ENCODE measurements at places on chromosomes 11 and 22.

DNA sequence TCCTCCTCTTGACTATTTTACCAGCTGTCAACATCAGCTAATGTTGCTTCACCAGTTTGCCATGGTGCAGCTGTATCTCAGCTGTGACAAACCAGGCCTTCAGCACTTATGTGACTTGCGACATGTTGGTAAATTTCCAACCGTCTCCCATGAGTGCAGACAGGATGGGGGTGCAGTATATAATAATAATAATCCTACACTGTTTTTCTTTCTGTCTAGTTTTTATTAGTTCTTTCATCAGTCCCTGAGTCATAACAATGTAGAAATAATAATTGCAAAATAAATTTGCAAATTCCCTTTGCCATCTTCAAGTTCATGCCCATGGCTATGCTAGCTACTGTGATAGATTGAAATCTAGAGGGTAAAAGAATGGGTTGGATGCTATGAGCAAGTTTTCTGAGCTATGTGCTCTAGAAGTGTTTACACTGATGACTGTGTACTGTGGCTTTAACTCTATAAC is 4.9 kb downstream of the MMP13 start:
- no peak for DNase-seq

GRCh38 chr11:63518548-63518947 is 12.7 kb downstream of the LGALS12 start:
- no peak for DNase-seq

DNA sequence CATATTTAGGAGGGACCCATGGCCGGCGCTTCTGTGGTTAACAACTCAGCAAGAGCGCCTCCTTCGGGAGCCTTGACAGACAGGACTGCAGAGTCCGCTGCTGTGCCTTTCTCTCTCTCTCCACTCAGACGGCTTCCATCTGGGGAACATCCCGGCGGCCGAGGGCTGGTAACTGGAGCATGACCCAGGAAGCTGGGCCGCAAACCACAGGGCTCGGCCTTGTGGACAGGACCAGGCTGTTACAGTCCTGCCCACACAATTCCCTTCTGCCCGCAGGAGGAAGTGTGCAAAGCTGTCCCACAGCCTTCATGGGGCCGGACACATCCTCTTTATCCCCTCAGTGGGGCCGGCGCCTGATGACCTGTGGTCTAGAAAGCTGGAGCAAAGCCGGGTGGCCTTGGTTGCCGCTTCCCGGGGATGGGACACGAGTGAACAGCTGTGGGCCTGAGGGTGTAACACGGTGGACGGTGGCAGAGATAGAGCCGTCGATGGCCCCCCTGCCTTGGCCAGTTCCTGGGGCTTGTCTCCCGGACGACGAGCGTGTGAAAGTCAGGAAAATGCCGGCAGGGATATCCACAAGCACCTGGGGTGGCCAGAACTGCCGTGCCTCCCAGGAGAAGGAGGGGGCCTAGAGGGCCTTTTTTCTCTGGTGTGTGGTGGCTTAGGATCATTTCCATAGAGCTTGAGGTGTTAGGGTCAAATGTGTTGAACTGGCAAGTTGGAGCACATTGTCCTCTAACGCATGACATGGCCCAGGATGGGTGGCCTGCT is 50.1 kb downstream of the FBLN1 start:
- no peak for DNase-seq

DNA sequence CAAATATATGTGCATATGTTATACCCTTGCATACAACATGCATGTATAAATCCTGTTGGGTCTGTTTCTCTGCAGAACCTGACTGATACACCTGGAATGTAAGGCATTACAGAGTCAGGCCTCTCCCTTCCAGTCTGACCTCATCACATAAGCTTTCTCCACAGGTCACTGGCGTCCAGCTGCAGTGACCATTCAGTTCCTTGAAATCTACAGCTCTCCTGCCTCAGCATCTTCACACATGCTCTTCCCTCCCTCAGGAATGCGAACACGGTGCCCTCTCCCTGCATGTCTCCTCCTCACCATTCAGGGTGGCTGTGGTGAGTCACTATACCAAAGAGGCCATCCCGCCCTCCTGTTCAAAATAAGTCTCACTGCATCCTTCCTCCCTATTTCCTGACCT is 657.8 kb upstream of the B3GAT1 start:
- no peak for DNase-seq

DNA sequence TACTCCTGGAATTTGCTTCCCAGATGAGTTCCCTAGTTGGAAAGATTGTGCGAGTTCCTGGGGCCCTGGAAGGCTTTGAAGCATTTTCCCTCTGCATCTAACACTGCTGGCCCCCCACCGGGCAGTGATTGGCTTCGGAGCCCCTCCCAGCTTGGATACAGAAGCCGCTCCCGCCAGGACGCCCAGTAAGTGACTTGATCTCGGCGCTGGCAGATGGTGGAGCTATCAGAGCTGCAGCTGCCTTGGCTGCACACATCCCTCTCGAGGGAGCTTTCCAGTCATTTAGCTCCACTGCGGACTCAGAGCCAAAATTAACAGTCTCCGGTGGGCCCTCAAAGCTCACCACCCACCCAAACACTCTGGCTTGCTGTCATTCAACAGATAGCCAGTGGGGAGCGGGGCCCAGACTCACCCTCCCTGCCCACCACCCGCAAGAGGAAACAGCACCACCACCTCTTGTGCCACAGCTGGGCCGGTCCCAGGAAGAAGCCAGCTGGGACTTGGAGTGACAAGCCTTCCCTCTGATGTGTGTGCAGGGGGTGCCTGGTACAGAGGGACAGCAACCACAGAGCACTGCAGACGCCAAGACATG is 162.3 kb downstream of the TRIM29 start:
- no peak for DNase-seq

- DNase-seq: no peak
These were observed 170.1 kb upstream of the CADM1 start for GRCh38 chr11:115674176-115674936.

DNA sequence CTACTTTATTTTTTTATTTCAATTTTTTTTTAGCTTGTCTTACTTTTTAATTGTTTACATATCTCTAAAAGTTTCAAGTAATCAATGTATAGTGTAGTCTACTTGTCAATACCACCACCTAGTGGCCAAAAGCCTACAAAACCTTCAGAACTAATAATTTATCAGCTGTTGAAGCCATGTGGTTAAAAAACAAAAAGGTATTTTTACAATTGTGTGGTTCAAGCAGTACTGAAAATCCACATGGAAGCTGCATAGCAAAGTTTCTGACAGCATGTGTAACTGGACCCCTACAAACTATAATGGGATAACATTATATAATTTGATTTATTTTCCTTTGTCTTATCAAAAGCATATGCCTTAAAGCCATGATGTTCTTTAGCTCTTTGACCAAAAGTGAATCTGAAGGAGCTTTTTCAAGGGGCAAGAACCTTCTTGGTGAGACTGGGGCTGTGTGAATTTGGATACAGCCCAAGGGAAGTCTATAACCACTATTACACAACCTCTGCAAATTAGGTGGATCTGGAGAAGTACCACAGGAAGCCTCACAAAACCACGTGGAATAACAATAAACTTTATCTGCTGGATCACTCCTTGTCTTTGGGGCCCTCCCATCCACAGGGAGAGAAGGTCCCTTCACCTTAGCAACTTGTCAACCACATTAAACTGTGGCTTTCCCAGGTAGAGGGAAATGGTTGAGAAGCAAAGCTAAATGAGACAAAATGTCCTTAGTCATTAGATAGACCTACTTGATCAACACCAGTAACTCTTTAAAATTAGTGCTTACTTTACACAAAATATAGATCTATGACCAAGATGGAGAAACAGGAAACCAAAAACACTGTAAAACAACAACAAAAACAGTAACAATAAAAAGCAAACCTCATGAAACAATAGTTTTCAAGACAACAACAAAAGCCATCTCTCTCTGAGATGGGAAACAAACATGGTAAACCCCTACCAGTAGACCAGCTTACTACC is 9.9 kb downstream of the NARS2 start:
- DNase-seq: no peak

DNA sequence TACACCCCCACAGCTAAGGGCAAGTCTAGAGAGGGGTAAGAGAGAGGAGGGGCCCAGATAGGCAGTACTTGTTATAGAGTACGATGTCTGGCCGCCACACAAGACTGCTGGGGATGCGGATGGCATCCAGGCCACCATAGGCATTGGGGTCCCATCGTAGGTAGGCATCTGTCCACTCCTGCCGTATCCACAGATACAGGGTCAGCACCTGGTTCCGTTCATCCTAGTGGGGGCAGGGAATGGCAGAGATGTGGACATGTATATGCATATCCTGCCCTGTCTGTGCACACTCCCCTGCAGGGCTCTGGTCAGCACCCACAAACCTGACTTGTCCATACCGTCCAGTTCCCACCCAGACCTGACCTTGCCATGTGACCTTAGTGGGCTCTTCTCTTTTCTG is 2.1 kb downstream of the CHRNA10 start:
- DNase-seq: no peak

- DNase-seq: peak; percentile 82
These were observed 315.3 kb downstream of the TMEM135 start for GRCh38 chr11:87352759-87353707.

DNA sequence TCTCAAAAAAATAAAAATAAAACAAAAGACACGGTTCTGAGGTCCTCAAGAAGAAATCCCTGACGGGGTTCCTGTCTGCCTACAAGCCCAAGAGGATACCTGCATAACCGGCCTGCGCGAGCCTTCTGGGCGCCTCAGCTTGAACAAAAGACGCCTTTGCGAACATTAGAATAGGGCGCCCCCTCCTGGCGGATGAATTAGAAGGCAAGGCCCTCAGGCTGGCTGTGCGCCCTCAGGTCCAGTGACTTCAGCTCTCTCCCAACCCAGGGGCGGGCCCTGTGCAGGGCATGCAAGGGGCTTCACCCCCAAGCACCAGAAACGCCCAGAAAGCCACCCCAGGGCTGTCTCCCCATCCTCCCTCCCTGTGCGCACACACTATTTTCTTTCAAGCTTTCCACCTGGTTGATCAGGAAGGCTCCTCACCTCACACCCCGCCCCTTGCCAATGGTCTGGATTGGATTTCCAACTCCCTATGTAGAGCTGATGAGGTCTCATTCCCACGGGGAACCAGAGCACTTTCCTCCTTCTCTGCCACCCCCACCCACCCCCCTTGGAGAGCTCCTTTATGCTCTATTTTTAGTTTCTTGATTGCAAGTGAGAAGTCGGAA is 273.3 kb downstream of the BUD13 start:
- peak; percentile 75 for DNase-seq

DNA sequence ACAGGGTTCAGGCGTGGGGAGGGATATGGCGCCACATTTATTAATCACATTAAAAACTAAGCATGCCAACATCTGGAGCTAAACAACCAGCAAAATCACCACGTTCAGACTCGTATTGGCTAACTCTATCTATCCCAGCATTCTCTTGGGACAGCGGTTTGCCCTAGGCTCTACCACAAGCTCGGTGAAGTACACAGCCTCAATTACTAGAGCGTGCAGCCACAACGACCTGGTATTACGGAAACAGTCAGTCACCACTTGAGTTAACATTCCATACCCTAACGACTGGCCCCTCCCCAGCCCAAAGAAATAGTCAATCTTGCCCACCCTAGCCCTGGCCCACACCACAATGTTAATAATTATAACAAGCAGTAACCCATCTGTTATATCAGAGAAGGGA is 32.1 kb downstream of the APOL5 start:
- DNase-seq: peak; percentile 30

DNA sequence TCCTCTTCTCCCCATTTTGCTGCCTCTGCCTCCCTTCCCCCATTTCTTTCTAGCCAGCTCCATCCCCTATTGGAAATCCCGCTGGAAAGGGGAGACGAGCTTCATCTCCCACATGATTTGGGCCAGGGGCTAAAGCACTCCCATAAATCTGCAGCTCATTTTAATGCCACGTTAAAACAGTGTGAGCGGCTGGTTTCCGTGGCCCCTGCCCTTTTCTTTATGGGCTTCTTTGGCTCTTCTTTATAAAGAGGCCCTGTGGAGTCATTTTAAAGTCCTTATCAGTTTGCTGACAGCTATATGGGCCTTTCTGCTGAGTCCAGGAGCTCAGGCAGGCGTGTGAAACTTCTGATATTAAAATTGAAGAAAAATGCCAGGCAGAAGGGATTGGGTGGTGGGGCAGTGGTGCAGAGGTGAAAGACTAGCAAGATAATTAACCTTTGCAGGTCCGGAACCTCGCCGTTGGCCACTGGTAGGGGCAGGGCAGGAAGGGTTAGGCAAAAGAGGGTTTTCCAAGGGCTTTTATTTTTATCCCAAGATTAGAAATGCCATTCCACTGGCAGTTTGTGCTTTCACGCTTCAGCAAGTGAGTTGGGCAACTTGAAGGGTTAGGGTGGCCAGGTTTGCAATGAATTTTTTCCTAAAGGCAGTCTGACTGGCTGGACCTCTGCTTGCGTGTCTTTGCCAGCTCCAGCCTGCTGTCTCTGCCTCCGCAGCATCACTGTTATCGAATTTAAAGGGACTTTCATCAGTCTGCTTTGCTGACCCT is 44.3 kb downstream of the EXT2 start:
- DNase-seq: no peak

- DNase-seq: no peak
These were observed 9.5 kb downstream of the BCL9L start for GRCh38 chr11:118915941-118916841.

DNA sequence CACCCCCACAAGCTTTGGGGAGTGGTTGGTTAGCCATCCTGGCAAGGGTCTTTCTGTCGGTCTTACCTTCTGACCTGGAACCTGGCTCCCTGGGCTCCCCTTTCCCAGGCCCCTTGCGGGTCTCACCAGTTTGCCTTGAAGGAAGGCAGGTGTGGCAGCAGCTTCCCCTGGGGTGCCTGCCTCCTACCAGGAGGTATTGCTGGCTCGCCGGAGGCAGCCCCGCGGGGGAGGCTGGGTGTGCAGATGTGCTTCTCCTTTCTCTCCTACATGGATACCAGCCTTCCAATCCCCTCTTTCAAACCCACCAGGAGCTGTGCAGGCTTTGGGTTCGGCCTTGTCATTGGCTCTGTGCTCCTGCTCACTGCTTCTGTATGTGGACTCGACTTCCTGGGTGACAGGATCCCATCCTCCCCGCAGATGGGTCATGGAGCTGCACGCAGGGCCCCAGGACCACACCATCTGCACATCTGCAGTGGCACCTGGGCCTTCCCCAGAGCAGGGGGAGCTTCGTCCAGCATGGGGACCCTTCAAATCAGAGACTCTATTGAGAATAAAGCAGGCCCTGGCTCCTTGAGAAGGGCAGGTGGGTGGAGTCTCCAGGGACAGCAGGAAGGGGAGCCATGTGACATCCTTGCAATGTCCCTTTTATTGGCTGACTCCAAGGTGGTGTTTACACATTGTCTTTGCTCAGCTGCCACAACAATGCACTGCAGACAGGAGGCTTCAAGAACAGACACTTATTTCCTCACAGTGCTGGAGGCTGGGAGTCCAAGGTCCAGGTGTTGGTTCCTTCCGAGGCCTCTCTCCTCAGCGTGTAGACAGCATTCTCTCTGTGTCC is 592.0 kb downstream of the BRD1 start:
- DNase-seq: no peak

DNA sequence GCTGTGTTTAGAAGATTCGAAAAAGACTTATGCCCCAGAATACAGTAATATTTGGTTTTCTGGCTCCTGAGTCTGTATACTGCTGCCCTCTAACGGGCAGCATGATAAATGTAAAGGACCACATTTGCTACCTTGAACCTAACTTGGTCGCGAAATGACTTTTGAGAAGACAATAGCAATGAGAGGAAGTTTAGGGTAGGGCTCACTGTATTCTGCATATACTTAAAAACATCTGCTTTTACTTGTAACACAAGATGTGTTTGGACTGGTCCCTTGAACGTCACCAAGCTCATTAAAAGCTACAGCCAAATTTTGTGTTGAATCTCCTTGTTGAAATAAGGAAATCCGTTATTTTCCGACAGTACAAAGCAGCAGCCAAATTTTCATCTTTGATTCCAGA is 309.1 kb downstream of the SWAP70 start:
- peak; percentile 77 for DNase-seq

GRCh38 chr11:76793391-76794291 is 10.5 kb downstream of the TSKU start:
- peak; percentile 8 for DNase-seq

Data from GM10248 (cell line).